ENCODE measurements at places on chromosomes 1 and 21.

GRCh38 chr1:6509919-6510291 is 18.4 kb upstream of the PLEKHG5 start:
- no peak for DNase-seq

GRCh38 chr1:226342656-226343055 is 33.7 kb upstream of the LIN9 start:
- no peak for DNase-seq

GRCh38 chr1:210438928-210439841 is 110.5 kb downstream of the HHAT start:
- peak; percentile 100 for DNase-seq

DNA sequence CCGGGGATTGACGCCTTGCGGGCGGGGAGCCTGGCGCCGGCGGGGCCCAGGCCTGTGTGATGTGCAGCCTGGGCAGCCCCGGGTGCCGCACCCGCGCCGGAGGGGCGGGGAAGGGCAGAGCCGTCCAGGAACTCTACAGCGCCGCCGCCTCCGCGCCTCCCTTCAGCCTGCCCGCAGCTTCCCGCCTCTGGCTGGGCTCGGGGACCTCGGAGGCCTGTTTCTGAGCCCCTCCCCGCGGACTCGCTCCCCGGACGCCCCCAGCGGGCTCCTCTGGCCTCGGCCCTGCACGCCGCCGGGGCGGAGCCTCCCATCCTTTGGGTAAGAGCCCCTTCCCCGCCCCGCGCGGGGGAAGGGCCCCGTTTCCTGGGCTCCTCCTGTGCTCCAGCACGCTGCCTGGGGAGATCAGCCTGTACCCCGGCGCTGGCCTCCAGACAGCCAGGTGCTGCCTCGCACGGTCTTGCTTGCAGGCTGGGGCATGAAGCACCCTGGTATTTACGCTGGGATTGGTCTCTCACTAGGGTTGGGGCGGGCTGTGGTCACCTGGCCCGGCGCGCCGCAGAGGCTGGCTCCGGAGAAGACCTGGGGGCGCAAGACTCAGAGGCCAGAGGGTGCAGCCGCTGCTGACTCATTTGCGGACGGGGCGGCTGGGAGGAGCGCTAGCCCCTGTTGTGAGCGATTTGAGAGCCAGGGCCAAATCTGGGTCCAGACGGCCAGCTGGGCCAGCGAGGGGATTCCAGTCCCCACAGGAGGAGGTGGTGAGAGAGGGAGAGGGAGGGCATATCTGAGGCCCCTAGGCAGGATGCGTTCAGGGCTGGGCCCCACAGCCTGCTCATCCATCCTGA is 5.7 kb upstream of the ACOT11 start:
- DNase-seq: peak; percentile 70

DNA sequence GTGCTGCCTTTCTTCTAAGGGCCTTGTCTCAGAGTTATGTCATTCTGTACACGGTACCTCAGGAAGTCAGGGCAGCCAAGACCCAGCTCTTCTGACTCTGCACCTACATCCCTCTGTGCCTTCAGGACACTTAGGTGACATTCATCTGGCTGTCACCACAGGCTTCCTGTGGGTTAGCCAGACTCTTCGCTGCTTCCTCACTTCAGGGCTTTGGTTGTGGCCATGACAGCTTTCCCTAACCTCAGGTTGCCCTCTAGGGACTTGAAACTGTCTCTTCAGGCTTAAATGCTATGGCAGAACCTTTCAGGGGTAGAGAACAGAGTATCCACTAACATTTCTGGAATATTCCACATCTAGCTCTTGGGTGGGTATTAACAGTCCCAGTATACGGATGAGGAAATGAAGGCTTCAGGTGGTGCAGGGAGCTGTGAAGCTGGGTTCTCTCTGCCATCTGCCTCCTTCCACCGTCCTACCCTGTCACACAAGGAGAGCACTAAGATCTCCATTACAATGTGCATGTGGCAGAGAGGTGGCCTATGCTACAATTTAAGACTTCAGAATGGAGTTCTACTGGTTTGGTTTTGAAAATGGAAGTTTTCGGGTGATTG is 9.9 kb downstream of the TSSK3 start:
- no peak for DNase-seq

DNA sequence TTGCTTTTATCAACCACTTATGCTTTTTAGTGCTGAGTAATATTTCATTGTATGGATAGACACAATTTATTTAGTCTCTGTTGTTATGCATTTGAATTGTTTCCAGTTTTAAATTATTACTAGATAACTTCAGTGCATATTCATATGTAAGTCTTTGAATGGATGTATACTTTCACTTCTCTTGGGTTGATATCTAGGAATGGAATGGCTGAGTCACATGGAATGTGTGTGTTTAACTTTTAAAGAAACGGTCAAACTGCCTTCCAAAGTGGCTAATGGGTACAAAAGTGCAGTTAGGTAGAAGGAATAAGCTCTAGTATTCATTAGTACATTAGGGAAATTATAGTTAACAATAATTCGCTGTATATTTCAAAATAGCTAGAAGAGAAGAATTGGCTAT is 82.4 kb downstream of the NPHS2 start:
- peak; percentile 10 for DNase-seq

- DNase-seq: no peak
Observed at GRCh38 chr1:228320394-228320793, 86.2 kb downstream of the TRIM11 start.

DNA sequence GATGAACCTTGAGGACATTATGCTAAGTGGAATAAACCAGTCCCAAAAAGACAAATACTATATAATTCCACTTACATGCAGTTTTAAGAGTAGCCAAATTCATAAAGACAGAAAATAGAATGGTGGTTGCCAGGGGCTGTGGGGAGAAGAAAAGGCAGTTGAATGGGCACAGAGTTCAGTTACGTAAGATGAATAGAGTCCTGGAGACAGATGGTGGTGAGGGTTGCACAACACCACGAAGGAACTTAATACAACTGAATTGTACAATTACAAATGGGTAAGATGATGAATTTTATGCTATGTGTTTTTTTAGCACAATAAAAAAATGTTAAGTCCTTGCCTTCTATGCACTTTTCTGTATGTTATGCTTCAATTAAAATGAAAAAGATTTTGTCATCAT is 66.6 kb downstream of the CD34 start:
- DNase-seq: no peak

- no peak for DNase-seq
Observed at GRCh38 chr1:154813300-154813816, 56.7 kb downstream of the KCNN3 start.

- peak; percentile 94 for DNase-seq
Observed at GRCh38 chr1:156126630-156127534, 12.4 kb downstream of the LMNA start.

GRCh38 chr1:46477153-46477929 is 12.3 kb upstream of the DMBX1 start:
- DNase-seq: peak; percentile 65

GRCh38 chr1:117672756-117673155 is 66.9 kb downstream of the TENT5C start:
- no peak for DNase-seq

GRCh38 chr1:211287218-211287617 is 28.1 kb downstream of the RCOR3 start:
- DNase-seq: no peak

- DNase-seq: peak; percentile 44
Observed at GRCh38 chr1:180912801-180913565, at the start of gene KIAA1614. TSS of gene KIAA1614 (plus strand) at chr1:180912897. CDS start at chr1:180913244, 347 bp downstream.

GRCh38 chr21:37562920-37563640 is 196.5 kb downstream of the DYRK1A start:
- no peak for DNase-seq

GRCh38 chr1:176794897-176795508 is 332.0 kb downstream of the PAPPA2 start:
- DNase-seq: no peak

- DNase-seq: no peak
Observed at GRCh38 chr1:223792046-223792445, 53.7 kb downstream of the TP53BP2 start.

DNA sequence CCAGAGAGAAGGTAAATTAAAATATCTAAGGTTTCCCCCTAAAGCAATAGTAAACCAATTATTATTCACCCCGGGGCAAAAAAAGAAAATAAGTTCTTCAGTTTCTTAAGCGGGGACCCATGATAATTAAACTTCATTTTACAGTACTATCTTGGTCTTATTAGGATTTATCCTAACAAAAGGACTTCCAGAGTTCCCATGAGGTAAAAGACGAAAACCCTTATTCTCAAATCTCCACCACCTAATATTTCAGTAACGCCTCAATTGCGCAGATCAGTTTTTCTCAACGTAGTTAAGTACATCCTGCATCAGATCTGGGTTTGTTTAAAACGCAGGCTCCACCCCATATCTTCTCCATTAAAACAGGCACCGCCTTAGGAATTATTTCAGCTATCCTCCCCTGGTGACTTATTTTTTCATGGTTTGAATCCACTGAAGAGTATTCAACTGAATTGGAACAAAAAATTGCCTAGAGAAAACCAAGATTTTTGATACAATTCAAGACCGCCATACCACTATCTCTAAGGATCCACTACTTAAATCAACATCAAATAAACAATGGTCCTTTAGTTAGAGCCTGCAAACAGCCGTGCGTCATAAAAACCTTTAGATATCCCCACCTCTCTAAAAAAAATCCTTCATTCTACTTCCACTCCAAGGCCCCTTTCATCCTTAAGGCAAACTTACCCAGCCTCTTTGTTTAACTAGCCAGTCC is 1.7 kb downstream of the MCL1 start:
- no peak for DNase-seq

DNA sequence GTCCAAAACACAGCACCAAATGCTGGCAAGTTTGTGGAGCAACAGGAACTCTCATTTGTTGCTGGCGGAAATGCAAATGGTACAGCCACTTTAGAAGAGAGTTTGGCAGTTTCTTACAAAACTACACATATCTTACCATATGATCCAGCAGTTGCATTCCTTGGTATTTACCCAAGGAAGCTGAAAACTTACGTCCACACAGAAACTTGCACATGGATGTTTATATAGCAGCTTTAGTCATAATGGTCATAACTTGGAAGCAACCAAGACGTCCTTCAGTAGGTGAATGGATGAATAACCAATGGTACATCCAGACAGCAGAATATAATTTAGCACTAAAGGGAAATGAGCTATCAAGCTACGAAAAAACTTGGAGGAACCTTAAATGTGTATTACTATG is 66.4 kb downstream of the MARK1 start:
- peak; percentile 1 for DNase-seq

GRCh38 chr1:22876359-22877111 is 96.1 kb downstream of the LACTBL1 start:
- DNase-seq: peak; percentile 61

DNA sequence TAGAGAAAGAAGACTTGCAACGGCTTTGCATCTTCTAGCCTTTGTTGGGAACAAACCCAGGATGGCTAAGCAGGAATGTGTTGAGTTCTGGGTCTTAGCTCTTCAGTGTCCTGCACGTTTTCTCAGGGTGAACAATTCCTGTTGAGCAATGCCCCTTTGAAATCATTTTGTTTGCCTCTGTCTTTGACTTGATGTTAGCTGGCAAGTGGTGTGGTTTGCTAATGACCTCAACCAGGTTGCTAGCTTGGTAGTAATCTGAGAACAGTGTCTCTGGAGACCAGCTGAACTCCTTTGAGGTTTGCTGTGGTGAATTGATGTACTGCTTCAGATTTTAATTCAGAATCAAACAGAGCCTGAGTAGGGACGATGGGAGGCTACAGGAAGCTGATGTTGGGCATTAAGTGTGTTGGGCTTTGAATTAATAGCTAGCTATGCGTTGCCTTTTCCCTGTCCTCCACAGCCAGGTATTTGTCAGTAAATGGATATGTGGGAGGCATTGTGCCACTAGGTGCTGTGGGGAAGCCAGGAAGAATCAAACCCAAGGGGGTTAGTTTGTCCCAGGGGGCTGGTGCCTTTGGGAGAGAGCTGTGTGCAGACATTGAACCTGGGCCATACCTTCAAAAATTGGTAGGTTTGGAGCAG is 23.3 kb upstream of the SRSF10 start:
- peak; percentile 80 for DNase-seq

DNA sequence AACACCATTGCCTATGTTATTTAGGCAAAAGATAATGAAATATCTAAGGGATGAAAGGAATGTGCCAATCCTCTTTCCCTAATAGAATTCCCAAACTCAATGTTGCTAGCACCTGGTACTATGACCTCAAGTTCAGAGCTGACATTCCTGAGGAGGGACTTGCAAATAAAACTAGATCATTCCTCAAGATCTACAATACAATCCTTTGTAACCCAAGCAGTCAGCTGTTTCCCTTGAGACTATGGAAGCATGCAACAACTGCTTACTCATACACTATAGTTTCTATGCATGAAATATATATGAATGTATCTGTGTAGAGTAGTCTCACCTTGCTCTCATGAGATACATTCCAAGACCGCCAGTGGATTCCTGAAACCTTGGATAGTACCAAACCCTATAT is 65.0 kb downstream of the ABL2 start:
- DNase-seq: peak; percentile 97

- no peak for DNase-seq
Observed at GRCh38 chr1:165298203-165298820, 58.2 kb downstream of the LMX1A start.

DNA sequence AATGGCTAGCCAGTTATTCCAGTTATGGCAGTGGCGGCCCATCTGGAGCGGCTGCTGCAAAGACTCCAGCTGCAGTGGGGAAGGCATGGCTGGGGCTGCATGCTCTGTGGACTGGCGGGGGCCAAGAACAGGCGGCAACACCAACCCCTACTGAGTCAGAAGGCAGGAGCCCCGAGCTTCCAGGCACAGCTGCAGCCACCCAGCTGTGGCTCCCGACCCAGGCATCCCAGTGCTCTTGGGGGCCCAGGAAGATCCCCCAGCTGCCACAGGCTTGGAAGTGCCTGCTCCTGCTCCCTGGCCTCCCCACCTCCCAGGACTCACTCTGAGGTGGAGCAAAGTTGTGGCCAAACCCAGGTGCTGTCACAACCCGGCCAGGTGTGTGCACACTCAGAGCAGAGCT is 317.0 kb upstream of the RRP15 start:
- DNase-seq: no peak

- DNase-seq: no peak
Observed at GRCh38 chr1:116697548-116698243, 30.2 kb upstream of the IGSF3 start.

DNA sequence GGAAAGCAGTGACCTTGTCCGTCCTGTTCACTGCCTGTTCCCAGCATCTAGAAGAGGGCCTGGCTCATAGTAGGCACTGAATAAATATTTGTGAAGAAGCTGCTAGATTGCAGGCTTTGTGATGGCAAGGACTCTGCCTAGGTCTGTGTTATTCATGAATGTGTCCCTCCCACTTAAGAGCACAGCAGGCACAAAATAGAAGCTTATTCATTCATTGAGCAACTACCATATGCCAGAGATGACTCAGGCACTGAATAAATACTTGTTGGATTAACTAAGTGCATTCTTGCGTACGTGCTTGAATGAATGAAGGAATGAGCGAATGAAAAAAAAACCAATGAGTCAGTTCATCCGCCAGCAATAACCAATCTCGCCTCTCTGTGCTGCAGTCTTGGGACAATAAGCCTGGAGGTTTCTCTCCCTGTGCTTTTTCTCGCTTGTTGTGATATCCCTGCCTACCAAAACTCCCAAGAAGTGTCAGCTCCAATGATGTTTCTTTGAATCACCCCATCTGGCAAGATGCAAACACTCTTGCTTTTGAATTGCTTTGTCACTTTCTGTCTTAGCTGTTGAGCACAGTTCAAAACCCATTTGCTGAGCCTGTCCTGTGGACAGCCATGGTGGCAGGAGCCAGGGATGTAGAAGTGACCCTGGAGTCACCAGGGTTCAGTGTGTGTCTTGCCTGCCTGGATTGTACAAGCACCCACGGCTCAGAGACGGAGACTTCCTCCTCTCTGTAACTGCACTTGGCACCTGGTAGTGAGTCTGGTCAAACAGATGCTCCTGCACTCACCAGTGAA is 143.9 kb downstream of the KAZN start:
- DNase-seq: peak; percentile 96
